ENCODE measurements at places on chromosomes 4 and X.

- DNase-seq = no peak
These were observed 79.6 kb downstream of the COMMD8 start for GRCh38 chr4:47383829-47384427.

GRCh38 chrX:97854086-97854485 is 970.4 kb downstream of the RPA4 start:
- no peak for DNase-seq

DNA sequence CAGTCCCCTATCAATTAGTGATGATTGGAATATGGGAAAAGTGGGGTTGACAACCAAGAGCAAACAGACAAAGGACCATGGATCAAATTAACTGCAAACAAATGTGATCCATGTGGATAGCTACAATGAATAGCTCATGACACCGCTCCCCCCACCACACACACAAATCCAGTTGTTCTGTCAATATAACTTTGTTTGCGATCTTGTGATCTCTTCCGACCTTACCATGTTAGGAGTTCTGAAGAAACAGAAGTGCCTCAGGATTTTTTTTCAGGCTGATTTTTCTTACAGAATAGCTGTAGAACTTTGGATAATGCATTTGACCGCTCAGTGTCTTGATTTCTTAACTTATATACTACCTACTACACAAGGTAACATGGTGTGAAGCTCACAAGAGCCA is 116.6 kb downstream of the SH2D1A start:
- no peak for DNase-seq

GRCh38 chr4:144104509-144105130 is 35.9 kb downstream of the GYPA start:
- DNase-seq = no peak

- no peak for DNase-seq
These were observed 4.6 kb upstream of the KLHL34 start for GRCh38 chrX:21662761-21663160.

DNA sequence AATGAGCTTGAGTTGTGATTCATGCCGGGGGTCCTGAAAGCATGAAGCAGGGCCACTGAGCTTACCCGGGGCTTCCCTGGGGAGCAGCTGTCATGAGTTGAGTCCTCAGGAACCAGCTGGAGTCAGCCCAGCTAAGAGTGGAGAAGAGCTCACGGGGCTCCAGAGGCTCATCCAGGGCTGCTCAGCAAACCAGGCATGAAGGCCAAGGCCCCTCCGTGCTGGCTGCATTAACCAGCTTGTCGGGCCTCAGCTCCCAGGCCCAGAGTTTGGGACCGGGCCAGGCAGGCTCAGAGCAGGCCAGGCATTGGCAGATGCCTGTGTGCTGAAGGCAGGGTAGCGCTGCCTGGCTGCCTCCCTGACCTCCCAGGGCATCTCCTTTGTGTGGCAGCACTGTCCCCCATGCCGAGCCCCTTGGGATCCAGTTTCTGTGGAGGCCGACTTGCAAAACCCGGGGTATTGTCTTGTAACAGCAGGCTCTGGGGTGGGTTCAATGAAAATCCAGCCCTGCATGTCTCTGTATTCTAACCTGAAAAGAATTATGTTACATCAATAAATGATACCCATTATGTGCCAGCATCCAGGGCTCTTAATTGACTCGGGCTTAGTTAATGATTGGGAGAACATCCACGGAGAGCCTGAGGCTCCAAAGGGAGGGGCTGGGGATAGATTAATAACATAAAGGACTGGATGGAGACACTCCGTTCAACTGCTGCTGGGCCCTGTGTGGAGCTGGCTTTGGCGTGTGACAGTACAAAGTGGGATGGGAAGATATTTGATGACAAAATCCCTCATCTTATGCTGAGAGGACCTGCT is 68.0 kb upstream of the MSX1 start:
- no peak for DNase-seq

- no peak for DNase-seq
These were observed 8.9 kb upstream of the TRIML1 start for GRCh38 chr4:188130355-188130754.

DNA sequence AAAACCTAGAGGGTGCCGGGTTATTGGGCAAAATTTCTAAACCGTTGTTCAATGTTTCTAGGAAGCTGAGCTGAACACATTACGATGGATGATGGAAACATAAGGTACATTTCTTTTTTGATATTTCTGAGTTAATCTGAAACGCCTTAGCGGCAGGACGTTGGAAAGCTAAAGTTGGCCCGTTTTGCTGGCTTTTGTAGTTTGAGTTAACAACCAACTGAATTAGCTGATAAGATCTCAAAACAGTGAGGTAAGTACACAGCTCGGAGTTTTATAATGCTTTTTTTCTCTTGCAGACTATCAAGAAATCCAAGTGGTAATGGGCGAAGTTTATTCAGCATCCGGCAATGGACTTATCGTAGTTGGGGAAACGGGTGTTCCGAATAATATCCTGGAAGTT is 73.5 kb downstream of the PRSS12 start:
- no peak for DNase-seq

- no peak for DNase-seq
These were observed 1.0 kb downstream of the UBL4A start for GRCh38 chrX:154485150-154486051.

DNA sequence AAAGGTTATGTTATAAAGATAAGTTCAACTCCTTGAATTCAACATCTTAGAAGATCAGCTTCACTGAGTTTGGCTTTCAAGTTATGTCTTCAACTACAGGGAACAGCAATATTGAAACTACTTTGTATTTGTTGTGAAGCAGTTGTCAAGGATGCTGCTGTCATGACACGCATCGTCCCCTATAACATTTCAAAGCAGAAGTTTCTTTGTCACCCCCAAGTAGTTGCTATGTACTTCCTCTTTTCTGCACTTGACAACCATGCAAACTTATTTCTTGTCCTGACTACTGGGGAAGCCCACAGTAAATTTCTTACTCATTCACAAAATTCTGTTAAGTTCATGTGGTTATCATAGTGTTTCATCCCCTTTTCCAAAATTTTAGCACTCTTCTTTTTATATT is 14.3 kb downstream of the ANTXR2 start:
- peak; percentile 74 for DNase-seq

DNA sequence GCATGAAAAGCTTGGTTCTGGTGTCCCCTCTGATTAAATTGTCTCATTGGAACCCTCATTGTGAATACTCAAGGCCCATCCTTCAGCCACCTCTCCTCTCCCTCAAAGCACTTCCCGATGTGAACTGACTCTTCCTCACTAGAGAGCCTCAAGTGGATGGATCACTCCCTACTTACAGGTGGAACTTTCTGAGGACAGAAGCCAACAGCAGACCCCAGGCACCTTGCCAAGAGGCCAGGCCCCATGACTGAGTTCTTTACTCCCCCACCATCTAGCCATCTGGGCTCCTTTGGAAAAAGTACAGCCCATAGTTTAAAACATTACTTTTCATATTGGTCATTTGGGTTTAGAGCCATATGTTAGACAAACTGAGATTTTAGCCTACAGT is 224.1 kb downstream of the SHROOM3 start:
- no peak for DNase-seq

- DNase-seq = no peak
These were observed 240.6 kb upstream of the NOCT start for GRCh38 chr4:138774940-138775339.

GRCh38 chrX:9888953-9889470 is 78.1 kb upstream of the CLDN34 start:
- no peak for DNase-seq

- no peak for DNase-seq
These were observed 174.9 kb upstream of the TECRL start for GRCh38 chr4:64584125-64584524.

DNA sequence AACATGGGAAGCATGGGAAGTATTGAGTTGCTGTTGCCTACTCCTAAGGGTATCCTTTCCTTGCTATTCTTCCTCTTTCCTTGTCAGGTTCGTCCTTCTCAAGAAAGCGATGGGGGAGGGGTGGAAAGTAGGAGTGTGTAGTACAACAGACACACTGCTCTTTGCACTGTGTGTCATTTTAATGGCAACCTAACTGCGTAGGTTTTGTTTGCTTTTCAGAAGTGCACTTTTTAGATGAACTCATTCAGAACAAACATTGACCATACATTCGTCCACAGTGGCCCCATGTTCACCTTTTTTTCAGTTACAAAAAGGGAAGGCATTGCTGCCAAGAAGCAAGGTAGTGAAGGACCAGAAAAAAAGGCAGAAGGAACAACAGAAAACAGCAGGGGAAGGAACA is 10.2 kb upstream of the YIPF6 start:
- no peak for DNase-seq

DNA sequence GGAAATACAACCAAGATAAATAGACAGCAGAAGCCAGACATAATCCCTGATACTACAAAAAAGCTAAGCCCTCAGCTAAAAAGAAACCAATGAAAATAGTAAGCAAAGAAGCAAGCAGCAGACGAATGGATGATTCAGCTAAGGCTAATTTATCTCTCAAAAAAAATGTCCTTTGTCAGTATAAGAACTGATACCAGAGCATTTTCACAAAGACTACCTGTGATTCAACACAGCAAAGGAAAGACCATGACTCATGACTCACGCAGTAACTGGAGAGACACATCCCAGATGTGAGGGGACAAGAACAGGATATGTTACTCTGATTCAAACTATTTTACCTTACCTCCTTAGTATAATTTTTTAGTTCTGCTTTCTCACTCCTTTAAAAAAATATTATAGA is 22.7 kb upstream of the TMPRSS11F start:
- DNase-seq = no peak

DNA sequence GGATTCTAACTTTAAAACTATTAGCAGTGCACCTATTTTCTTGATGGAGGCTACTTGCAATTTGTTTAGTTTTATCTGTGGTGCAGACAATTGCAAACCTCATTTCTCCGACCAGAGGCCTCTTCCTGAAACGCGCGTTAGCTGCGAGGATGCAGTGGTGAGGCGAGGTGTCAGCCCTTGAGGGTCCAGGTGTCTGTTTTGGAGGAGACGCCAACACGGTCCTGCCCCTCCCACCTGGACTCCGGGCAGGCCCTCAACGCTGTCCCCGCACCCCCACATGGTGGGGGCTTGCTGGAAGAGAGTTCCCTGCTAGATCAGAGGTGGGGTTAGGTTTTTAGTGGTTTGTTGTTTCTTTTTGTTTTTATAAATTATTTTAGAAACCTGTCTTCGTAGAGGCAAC is 34.4 kb downstream of the PCGF3 start:
- DNase-seq = no peak

GRCh38 chr4:24837781-24838180 is 42.4 kb downstream of the SOD3 start:
- no peak for DNase-seq

- no peak for DNase-seq
These were observed 24.4 kb upstream of the PDE6B start for GRCh38 chr4:600850-601515.

DNA sequence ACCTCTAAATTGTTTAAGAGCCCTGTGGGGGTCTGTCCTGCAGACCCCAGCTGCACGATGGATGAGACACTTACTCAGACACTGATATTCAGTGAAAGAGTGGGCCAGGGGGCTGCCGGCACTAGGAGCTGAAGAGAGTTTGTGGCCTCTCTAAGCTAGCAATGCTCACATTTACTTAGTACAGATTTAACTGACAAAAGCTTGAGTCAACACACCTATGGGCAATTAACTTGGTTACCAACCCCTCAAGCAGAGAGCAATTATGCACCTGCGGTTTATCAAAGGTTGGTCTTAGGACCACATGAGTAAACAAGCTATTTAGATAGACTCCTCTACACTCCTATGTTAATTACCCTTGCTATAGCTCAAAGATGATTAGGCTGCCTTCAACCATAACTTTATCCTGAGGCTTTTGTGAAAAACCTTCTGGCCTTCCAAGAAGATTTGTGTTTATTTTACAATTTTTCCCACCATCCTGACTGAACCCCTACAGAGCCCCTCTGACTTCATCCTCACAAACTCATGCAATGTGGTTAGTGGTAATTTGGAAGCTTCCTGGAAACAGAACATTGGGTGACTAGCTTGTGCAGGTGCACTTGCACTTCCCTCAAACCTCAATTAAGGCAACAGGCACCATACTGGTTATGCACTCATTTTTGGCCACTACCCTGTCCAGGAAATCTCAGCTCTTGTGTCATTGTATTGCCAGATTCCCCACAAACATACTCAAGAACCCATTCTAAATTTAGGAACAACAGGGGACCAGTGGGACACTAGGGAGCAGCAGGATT is 234.4 kb upstream of the ITM2A start:
- DNase-seq = no peak

DNA sequence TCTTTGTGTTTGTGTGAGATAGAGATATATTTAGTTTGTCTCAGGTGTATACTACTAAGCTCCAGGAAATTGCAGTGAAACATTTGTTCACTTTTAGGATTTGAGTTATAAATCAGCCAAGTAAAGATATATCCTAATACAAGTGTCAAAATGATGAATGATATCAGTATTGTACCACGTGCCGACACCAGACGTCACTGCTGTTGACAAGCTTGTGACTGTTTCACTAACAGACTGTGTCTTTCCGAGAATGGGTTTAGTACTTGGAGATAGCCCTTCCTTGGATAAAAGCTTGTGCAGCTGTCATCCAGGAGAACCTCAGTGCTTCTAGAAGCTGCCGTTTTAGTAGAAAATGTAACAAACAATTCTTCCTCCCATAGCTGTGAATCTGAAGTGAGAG is 343.3 kb downstream of the FBXO8 start:
- DNase-seq = no peak

- no peak for DNase-seq
These were observed 964.3 kb upstream of the TENM3 start for GRCh38 chr4:181278941-181279340.
